NCI-H2227 treated with DMSO at 0.1 percent for 48 hours (cell line): ENCODE measurements at places on chromosomes 3 and 15.

DNA sequence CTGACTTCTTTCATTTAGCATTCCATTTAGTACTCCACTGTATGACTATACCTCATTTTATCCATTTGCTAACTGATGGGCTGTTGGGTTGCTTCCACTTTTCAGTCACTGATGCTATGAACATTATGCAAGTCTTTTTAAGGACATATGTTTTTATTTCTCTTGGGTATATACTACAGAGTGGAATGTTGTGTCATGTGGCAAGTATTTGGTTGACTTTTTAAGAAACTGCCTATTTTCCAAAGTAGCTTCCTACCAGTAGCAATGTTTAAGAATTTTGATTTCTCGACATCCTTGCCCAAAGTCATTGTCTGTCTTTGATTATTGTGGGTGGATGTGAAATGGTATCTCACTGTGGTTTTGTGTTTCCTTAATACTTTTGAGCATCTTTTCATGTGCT is 110.1 kb upstream of the TPM1 start:
- DNase-seq = no peak

GRCh38 chr15:63093486-63094205 is 28.0 kb upstream of the LACTB start:
- peak; percentile 54 for DNase-seq

DNA sequence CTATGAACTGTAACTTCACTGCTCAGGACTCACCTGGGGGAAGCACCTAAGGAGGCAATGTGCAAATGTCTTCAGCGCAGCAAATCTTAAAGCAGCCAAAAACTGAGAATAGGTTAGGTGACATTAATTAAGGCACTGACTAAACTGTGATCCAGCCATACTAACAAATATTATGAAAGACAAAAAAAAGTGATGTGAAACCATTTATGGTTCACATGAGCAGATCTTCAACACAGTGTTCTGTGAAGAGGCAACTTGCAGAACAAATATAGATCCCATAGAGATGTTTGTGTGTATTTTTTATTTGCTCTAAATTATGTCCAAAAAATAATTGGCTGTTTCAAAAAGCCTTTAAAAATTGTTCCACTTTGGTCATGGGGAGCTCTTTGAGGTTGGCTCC is 24.1 kb upstream of the MITF start:
- DNase-seq = no peak

- no peak for DNase-seq
These were observed 51.5 kb upstream of the MYZAP start for GRCh38 chr15:57540211-57540610.

DNA sequence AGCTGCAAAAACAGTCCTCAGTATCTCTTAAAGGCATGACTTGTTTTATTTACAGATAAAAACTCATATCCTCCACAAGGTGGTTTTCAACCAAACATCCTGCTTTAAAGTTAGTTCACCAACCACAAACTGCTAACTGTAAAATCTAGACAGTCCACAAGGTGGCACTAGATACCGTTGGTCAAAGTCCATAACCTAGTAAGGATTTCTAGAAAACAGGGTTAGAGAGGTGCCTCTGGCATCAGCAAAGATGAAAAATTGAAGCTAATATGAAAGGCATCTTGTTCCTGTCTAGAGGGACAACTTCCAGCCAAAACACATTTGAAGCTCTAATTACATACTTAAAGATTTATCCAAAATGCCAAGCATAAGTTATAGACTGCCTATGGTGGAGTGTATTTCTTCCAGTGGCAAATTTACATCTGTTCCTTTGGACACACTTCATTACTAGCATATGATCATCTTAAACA is 56.0 kb downstream of the ZMAT3 start:
- DNase-seq = peak; percentile 68

- no peak for DNase-seq
These were observed 50.2 kb upstream of the ROBO1 start for GRCh38 chr3:79818015-79818414.

- DNase-seq = no peak
These were observed 10.9 kb downstream of the APH1B start for GRCh38 chr15:63288342-63288741.

DNA sequence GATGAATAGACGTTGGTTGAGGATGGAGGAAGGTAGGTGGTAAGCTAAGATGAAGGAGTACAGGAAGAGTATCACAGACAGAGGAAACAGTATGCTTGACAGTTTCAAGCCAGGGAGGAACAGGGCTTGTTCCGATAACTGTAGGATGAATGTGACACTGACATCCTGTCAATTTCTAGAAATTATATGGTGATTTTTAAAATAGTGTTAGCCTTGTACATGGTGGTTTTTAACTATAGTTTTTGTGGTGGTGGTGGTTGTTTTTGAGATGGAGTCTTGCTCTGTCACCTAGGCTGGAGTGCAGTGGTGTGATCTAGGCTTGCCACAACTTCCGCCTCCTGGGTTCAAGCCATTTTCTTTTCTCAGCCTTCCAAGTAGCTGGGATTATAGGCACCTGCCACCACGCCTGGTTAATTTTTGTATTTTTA is 92.8 kb downstream of the FNDC3B start:
- no peak for DNase-seq

- no peak for DNase-seq
These were observed 62.7 kb downstream of the MEF2A start for GRCh38 chr15:99628374-99629001.

DNA sequence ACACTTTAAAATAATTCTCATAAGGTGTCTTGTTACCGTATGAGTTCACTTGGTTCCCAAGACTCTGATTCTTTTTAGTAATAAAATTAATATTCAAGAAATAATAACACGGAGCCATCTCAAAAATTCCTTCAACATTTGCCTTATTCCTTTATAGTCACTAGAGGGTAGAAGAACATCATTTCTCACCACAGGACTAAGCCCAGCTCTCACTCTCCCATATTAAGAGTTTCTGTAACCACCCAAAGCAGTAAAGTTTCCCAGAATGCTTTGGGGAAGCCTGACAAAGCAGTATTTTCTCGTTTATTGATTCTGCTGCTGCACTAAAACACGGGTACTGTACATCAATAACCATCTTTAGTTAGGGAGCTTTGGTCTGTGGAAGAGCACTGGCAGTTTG is 114.9 kb downstream of the MCTP2 start:
- peak; percentile 20 for DNase-seq

DNA sequence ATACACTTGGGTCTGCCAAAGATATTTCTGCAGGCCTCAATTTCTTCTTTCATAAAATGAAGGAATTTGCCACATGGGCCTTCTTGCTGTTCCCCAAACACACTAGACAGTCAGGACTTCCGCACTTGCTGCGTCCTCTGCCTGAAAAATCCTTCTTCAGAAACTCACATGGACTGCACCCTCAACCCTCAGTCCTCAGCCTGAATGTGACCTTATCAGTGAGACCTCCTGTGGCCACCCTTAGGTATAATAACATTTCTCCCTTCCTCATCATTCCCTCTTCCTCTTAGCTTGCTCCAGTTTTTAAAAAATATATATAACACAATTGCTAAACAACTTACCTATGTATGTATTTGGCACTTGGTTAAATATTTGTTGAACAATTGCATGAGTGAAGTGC is 257.5 kb downstream of the MFSD1 start:
- no peak for DNase-seq
